ENCODE measurements at places on chromosomes 13 and 19.
A peak's percentile ranks its signal among the peaks of the same experiment; 100 is the strongest.

- DNase-seq: no peak
Observed at GRCh38 chr13:59823486-59823885, 340.2 kb downstream of the DIAPH3 start.

DNA sequence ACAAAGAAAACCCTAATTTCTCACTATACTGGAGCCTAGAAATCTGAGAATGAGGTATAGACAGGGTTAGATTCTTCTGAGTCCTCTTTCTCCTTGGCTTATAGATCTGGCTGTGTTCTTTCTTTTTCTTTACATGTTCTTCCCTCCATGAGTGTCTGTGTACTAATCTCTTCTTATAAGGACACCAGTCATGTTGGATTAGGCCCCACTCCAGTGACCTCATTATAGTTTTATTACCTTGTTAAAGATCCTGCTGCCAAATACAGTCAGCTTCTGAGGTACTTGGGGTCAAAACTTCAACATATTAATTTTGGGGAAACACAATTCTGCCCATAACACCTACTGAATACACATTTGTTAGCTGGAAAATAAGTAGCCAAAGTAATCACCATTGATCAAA is 302.6 kb downstream of the PCDH9 start:
- no peak for DNase-seq

DNA sequence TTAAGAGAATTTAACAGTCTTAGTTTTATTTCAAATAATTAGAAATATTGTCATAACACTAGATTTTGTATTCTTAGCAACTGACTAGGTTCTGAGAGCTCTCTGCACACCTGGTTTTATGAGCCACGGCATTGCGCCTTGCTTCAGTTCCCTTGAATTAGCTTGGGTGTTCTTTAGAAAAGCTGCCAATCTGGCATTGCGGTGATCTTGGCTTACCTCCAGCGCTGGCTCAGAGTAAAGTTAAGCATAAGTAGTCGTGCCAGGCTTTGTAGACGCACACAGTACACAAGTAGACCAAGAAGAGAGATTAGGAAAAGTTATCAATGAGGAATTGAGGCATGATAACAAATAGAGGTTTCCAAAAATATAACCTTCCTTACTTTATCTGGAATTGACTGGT is 45.7 kb downstream of the TPP2 start:
- no peak for DNase-seq

DNA sequence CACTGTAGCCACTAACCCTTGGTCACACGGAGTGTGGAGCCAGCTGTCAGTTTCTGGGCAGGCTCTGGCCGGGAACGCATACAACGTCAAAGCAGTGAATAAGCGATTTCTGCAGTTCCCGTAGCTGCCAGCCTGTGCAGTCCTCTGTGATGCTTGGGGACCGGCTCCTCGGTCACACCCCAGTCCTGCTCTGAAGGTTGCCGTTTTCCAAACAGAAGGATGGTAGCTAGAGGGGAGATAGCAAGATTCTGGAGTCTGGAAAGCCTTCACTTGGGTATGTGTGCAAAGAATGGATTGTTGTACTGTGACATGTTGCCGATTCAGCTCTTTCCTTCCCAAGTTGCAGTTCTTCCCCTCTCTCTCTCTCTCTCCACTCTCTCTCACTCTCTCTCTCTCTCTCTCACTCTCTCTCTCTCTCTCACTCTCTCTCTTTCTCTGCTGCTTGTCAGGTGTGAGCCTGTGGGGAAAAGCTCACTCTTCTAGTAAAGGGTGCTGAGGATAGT is 38.7 kb upstream of the C1QTNF9 start:
- DNase-seq: peak; percentile 90

- DNase-seq: no peak
Observed at GRCh38 chr13:42176294-42176693, 95.7 kb upstream of the AKAP11 start.

- peak; percentile 90 for DNase-seq
Observed at GRCh38 chr13:29733147-29733611, 117.2 kb downstream of the UBL3 start.

DNA sequence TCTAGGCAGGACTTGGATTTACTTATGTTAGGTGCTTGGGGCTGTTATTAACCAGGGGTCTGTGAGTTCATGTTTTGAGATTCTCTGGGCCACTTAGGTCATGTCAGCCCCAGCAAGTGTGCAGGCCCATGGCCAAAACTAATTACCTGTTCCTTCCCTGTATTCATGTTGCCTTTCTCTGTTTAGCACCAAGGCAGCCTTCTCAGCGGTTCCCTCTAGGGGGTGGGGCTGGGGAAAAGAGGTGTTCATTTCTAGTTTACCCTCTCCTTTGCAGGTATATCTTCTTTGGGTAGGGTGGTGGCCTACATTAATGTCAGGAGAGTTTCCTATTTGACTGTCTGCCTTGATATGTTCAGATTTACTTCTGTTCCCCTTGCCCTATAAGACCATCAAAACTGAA is 61.7 kb downstream of the PDS5B start:
- no peak for DNase-seq

GRCh38 chr13:99376924-99377323 is 69.7 kb upstream of the GPR183 start:
- no peak for DNase-seq

DNA sequence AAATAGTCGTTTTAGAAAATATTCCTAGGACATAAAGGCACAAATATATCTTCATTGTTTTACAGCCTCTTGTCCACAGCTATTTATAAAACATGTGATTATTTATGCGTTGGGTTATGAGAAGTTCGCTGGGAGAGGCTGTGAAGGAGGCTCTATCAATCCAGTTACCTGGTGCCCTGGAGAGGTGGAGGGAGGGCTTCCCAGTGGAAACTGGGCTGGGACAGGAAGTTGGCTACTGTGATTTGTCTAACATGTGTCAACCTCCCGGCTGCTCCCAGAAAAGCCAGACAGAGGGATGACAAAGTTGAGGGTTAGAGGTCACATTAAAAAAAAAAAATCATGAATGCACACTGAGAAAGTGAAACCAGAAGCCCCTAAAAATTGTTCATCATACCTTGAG is 346.5 kb downstream of the ZNF536 start:
- no peak for DNase-seq

GRCh38 chr13:54706336-54706735 is 1677.7 kb downstream of the OLFM4 start:
- DNase-seq: no peak

DNA sequence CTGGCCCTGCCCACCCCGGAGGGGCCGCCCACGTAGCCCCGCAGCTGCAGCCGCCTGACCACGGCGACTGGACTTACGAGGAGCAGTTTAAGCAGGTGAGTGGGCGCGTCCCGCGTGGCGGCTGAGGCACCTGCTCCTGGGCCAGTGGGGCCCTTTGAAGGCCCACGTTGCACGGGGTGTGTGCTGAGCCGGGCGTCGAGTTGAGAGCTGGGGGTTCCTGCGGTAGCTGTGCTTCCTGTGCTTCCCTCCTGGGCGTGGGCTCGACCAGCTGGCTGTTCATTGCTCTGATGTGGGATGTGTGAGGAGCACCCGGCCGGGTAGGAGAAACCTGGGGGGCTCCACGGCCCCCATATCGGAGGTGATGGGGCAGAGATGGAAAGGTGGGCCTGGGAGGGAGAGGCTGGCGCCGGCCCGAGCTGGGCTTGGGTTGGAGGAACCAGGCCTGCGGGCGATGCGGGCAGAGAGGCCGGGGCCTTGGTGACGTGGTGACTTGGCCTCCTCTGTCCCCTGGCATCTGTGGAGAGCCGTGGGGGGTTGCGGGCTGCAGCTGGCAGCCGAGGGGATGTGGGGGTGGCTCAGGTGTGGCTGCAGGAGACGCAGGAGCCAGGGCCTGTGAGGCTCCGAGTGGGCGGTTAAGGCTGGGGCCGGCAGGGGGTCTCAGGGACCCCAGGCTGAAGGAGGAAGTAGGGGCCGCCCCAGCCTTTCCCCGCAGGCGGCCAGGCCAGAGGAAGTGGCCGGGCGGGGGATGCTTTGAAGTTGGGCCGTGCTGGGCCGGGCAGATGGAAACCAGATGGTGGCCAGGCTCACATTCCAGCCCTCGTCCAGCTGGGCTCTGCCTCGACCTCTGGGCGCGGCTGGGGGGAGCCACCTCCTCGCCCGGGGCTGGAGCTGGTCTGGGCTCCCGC is 7.1 kb downstream of the ARID3A start:
- peak; percentile 82 for DNase-seq

- no peak for DNase-seq
Observed at GRCh38 chr19:38695832-38696728, 48.2 kb downstream of the CAPN12 start.

DNA sequence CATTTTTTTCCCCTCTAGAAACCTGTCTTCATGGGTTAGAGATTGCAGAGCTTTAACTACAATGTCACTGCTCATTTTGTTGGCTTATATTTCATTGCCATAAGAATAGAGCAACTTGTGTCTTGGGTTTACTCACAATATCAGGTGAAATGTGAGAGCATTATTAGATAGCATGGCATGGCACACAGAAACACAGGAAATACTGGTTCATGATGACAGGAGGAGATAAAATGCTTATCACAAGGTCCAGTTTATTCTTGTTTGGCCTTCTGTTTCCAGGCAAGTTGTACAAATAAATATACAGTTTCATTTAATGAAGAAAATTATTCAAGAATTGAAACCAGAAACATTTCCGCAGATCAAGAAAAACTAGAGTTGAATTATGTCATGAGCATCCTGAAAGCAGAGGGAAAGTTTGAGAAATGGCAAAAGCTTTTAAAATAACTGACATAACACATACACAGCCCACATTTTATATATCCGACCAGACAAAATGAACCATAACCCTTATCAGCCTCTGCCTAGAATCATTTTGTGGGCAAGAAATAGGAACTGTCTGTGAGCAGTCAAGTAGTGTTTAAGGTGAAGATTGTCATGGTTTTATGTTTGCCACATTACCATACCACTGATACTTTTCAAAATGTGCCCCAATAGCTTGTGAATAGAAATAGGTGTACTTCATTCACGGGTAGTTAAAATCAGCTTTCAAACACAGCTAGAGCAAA is 297.9 kb upstream of the ARGLU1 start:
- peak; percentile 90 for DNase-seq

GRCh38 chr19:843180-843835 is 2.5 kb downstream of the PRTN3 start:
- no peak for DNase-seq

DNA sequence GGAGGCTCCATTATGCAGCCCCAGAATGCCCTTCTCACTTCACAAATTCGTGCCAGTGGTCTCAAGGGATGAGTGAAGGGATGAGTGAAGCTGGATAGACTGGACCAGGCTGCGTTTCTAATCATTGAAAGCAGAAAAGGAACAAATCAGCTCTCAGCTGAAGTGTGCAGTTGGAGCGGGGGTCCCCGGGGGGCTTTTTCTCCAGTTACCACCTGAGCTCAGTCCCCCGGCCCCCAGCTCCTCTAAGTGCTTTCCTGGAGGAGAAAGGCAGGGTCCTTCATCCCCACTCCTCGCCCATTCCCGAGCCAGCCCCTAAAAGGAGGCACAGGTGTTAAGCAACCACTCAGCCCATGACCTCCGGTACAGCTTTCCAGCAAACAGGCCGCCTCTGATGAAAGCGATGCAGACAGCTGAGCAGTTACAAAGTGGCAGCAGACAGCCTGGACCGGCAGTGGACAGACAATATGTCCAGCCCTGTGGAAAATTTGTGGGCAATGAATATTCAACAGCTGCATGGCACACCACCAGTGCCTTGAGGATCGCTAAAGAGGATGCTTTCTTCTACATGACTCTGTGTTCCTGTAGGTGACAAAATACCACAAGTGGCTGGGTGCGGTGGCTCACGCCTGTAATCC is 110.7 kb upstream of the UBL3 start:
- no peak for DNase-seq

DNA sequence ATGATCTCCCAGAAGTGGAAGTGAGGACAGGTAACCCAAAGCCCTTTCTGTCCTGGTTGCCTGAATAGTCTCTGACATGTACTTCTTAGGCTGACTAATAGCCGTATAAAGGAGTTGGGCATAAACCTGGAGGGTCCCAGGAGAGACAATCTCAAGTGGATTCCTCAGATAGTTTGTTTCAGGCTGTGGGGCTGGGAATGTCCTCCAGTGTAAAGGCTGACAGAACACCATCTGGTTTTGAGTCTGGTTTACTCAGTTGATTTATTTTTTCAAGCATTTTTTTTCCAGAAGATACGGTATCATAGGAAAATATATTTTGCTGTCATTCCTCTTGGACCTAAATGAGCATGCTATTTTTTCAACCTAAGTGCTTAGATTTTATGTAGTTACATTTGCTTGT is 15.2 kb downstream of the HTR2A start:
- DNase-seq: no peak

GRCh38 chr19:7799640-7800355 is 30.2 kb upstream of the EVI5L start:
- peak; percentile 84 for DNase-seq

GRCh38 chr13:36475468-36475867 is 43.2 kb downstream of the CCNA1 start:
- DNase-seq: peak; percentile 62

GRCh38 chr19:50921426-50922316 is 10.5 kb upstream of the KLK4 start:
- DNase-seq: no peak

DNA sequence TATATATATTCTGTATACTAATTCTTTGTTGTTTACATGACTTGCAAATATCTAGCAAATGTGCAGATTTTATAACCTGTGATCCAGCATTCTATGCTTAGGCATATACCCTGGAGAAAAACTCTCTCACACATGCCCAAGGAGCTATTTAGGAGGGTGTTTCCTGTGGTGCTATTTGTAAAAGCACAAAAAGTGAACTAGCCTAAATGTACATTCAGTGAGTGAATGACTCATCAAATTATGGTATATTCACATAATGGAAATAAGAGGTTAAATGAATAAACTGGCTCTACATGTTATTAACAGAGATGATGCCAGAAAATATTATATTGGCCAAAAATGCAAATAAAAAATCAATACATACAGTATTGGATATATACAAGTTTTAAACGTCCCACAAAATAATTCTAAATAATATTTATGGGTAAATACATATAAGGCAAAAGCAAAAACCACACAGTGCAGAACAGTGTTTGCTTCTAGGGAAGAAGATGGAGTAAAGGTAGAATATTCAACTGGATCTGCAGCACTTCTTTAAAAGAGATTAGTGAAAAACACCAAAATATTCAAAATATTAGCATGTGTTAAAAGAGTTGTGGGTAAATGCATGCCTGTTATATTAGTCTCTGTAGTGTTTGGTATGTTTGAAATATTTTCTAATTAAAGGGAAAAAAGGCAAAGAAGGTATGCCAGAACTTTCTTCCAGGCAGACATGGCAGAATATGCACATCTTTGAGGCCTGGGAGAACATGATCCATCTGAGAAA is 344.7 kb downstream of the KLF5 start:
- DNase-seq: peak; percentile 46

GRCh38 chr19:34226036-34226435 is 28.3 kb upstream of the GARRE1 start:
- DNase-seq: no peak

DNA sequence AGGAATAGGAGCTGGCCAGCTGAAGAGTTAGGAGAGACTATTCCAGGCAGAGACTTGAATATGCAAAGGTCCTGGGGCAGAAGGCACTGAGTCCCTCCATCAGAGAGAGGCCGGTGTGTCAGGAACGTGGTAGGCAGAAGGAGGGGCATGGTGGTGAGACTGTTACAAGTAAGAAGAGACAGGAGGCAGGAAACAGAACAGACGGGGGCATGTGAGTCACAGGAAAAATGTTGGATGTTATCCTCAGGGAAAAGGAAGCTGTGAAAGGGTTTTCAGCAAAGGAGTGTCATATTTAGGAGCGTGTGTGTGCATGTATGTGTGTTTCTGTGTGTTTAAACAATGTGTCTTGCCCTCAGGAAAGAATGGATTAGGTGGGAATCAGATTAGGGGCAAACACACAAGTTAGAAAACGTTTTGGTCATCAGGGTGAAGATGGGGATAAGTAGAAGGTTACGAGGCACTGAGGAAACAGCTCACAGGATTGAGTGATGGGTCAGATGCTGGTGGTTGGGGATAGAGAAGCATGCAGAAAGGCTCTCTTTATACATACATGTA is 1.1 kb downstream of the EDDM13 start:
- no peak for DNase-seq

Measured in hematopoietic multipotent progenitor cell treated with erythropoietin and hydrocortisone succinate and interleukin-3 and kit ligand, for 4 days (in vitro differentiated cells).